ENCODE measurements at places on chromosomes 6 and 20.

GRCh38 chr6:6704103-6705060 is 115.9 kb downstream of the LY86 start:
- no peak for DNase-seq

GRCh38 chr6:164870164-164870563 is 439.2 kb downstream of the C6orf118 start:
- DNase-seq: no peak

DNA sequence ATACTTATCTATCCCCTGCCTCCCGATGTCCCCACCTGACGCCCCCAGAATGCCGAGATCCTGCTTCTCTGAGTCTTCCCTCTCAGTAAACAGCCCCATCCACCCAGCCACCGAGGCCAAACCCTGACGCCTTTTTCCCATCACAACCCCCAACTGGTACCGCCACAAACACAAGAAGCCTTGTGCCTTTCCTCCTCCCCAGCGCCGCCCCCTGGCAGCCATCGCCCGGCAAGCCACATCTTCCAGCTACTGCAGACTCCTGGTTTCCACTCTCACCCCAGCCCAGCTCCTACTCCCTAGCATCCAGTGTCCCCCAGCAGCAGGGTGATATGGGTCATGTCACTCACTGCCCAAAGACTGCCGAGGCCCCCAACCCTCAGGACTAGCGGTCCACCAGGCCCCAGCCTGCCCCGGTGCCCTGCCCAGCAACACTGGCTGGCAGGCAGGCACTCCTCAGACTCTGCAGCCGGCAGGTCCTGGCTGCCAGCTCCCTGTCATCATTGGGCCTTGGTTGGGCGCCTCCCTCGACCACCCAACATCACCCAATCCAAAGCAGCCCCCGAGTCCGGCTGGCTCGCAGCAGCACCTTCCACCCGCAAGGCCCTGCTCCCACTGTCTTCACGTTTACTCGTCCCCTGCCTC is 11.2 kb downstream of the TCFL5 start:
- DNase-seq: no peak

GRCh38 chr6:159203304-159204005 is 34.3 kb downstream of the FNDC1 start:
- no peak for DNase-seq

- no peak for DNase-seq
Measured at GRCh38 chr6:54299542-54300269, 8.5 kb upstream of the TINAG start.

DNA sequence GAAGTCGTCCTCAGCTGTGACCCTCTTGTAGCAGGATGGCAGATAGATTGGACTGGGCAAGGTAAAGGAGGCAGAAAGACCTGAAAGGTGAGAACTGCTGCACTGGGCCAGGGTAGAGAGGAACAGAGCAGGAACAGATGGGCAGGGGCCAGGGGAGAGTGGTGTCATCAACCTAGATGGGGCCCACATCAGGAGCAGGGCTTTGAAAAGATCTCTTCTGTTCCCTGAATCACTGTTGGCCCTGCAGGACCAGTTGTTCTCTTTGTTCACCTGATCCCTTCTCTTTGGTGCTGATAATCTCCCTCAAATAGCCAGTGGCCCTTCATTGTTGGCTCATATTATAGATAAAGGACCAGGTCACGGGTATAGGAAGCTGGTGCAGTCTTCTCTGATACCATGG is 59.9 kb downstream of the DTD1 start:
- no peak for DNase-seq

DNA sequence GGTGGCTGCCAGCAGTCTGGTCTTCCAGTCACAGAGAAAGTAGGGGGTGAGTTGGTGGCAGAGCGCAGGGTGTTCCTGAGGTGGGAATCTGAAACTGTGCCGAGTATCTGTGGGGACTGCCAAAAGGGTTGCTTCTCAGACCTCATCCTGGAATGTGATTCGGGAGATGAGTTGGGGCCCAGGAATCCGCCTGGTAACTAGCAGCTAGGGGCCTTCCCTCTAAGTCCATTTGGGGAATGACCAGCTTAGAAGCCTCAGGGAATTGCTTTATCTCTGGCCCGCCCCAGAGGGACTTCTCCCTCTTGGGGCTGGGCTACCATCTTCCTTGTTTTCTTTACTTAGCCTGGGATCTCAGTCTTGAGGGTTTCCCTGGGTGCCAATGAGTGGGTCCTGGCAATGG is 49.6 kb downstream of the MOCS1 start:
- no peak for DNase-seq

GRCh38 chr6:128600397-128600951 is 80.1 kb upstream of the PTPRK start:
- DNase-seq: no peak

- no peak for DNase-seq
Measured at GRCh38 chr20:47950124-47950912, 165.0 kb upstream of the SULF2 start.

DNA sequence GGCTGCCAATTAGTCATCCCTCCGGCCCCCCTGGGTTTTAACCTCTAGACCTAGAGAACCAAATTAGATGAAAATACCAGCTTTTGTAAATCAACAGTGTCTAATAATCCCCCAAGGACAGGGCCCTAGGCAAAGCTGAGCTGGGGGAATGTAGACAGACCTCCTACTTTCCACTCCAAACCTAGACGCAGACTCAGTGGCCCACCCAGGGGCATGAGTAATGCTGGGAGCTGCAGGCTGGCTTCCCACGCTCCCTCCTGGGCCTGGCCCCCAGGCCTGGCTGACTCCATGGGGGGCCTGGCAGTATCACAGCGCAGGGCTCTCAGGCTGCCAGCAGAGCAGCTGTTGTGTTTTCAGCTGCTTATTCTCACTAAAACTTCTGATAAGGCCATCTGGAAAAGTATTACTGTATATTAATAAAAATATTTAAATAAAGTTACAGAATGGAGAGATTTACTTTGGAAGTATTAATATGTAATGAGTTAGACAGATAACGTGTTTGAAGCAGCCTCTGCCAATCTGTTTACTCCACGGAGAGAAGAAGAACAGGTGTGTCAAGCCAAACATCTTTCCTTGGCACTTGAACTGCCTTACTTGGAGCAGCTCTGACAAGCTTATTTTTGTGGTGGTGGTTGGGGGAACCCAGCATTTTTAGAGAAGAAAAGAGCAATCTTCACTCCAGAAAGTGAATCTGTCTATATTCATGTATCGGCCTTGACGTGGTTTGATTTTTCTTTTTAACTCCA is 144.0 kb upstream of the AGPAT4 start:
- no peak for DNase-seq

DNA sequence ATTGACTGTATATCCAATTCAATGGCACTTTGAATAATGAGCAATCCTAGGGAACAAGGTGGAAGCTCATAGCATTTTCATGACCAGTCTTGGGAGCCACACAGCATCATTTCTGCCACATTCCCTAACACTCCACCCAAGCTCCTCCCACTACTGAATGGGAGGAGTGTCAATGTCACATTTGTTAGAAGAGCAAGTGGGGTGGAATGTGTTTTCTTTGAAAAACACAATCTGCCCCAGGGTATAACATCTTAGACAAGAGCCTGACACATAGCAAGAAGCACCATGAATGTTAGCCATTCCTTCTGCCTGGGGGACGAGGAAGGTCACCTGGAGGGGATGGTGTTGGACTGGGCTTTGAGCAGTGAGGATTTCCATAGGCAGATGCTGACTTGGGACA is 258.3 kb upstream of the PMEPA1 start:
- DNase-seq: no peak

- DNase-seq: no peak
Measured at GRCh38 chr20:58605292-58606065, 45.6 kb upstream of the STX16 start.

- no peak for DNase-seq
Measured at GRCh38 chr20:57408536-57409233, 17.5 kb downstream of the RBM38 start.

- DNase-seq: no peak
Measured at GRCh38 chr6:21539621-21540100, 53.9 kb upstream of the SOX4 start.

DNA sequence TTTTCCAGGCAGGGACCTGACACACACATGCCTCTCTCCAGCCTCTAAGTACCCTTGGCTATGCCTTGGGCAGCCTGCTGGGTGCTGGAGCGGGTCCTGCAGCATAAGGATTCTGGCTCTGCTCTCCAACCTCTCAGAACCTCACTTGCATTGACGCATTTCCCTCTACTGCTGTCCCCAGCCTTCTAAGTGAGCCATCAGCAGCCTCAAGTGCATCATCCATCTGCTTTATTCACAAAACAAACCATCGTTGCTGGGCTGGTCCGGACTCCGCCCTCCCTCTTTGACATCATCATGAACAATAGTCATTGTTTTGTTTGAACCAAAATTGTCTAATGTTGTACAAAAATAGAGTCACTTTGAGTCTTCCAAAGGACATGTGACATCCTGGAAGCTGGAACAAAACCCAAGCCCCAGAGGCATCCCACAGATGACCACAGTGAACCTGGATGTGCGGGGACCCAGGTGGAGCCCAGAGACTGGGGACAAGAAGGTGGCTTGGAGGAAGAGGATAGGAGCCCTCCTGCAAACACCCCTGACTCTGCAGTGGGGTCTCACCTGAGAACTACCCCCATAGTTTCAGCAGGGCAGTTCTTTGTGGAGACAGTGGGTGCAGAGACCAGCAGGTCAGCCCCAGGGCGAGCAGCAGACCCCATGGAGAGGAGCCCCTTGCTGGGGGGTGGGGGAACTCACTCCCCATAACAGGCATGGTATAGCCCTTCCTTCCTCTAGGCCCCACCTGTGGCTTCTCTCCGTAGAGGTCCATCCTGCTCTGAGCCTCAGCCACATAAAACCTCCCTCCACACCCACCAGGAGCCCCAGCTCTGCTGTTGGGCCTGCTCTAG is 230.1 kb downstream of the SYNDIG1 start:
- DNase-seq: no peak

GRCh38 chr6:136791296-136792094 is 782 bp downstream of the MAP3K5 start:
- DNase-seq: no peak
